ENCODE measurements at places on chromosomes 4 and X.

DNA sequence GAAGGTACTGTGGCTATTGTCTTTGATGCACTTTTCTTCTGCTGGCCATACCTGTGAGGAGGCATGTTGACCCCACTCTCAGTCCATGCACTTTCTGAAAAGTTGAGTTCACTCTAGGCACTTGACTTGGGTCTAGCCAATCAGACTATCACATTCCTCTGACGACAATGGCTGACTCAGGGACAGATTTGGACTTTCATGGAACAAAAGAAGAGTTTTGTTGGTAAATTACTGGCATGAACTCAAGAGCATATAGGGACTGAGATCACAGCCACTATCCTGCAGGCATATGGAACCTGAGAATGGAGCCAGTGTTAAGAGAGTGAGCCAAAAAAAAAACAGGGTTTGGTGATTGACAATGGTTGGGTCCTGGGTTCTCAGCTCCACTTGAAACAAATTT is 24.6 kb upstream of the CXCL6 start:
- no peak for DNase-seq

- DNase-seq, result no peak
Measured at GRCh38 chrX:29225670-29226069, 638.4 kb downstream of the IL1RAPL1 start.

- DNase-seq, result no peak
Measured at GRCh38 chr4:166195101-166195500, 322.1 kb downstream of the TLL1 start.

DNA sequence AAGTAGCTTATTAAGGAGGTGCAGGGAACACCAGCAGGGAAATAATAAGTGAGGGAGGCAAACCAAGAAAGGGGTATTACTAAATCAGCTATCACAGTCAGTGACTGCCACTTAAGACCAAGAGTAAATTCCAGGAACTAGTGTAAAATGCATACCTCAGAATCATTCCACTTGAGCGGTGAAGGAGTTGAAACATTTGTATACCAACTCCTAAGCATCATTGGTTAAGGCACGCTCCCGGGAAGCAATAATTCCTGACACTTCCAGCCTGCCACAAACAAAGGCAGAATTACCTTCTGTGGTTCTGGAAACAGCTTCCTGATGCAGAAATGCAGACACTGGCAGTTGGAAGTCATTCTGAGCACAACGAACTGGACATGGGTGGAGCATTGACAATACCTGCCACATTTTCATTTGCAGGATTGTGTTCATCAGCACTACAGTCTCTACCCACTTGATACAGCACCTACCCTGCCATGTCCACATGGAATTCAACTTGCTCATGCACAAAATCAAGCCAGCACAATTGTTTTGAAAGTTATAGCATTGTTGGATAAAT is 82.1 kb downstream of the PPP1R2C start:
- DNase-seq, result no peak

DNA sequence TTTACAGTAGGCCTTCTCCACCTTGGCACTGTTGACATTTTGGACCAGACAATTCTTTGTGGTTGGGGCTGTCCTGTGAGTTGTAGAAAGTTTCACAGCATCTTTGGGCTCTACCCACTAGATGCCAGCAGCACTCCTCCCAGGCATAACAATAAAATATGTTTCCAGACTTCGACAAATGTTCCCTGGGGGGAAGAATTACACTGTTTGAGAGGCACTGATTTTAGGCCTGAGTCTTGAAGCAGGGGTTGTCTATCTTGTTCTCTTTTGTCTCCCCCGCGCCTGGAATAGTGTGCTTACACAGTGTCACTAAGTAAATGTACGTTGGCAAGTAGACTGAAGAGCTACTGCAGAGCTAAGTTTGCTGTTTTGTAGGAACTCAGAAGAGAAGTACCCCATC is 254.4 kb upstream of the BOD1L1 start:
- DNase-seq, result no peak

- no peak for DNase-seq
Measured at GRCh38 chrX:147565237-147565636, 346.5 kb upstream of the FMR1 start.

- no peak for DNase-seq
Measured at GRCh38 chr4:48139691-48140090, 5.6 kb upstream of the TXK start.

DNA sequence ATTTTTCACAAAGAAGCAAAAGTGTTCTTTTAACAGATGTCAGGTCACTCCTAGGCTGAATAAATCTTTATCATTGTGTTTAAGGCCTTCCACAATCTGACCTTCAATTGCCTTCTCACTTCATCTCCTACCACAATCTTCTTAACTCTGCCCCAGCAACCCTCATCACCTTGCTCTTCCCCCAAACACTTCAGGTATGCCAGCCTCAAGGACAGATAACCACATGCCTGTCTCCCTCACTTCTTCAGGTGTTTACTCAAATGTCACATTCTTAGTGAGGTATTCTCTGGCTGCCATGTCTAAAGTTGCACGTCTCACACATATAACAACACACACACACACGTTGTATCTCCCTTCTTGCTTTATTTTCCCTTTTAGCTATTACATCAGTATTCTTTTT is 146.5 kb downstream of the ANKRD50 start:
- no peak for DNase-seq

- DNase-seq, result no peak
Measured at GRCh38 chr4:182768838-182769237, 148.3 kb downstream of the DCTD start.

GRCh38 chr4:23945451-23946017 is 55.7 kb upstream of the PPARGC1A start:
- no peak for DNase-seq

- no peak for DNase-seq
Measured at GRCh38 chrX:19672222-19672812, 157.0 kb upstream of the MAP3K15 start.

DNA sequence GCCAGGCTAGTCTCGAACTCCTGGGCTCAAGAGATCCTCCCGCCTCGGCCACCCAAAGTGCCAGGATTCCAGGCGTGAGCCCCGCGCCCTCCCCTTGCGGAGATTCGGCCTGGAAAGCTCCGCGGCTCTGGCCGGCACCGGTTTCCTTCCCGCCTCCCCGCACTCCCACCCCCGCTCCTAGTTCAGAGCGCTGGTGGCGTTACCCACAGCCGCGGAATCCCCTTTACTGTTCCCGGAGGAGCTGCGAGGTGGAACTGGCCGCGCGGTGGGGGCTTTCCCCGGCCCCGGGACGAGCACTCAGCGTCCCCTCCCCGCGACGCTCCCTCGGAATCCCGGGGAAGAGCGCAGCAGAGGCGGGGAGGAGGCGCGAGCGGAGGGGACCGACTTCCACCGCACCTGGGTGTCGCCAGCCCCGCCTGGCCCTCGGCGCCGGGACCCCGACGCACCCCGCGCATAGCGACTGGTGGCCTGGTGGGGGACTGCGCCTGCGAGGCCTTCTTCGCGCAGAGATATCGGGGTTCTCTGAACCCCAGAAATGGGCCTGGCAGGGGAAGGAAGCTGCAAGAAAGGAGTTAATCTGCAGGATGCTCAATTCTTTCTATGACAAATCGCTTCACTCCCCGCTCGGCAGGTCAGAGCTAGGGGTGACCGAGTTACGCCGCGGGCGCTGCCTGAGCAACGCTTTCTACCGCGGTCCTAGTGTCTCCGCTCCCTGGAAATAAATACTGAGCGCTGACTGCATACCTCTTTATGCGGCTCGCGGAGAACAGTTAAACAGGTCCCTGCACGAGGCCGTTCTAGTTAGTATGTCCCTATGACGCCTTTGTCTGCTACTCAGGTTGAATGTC is 14.6 kb upstream of the SLC25A4 start:
- no peak for DNase-seq

DNA sequence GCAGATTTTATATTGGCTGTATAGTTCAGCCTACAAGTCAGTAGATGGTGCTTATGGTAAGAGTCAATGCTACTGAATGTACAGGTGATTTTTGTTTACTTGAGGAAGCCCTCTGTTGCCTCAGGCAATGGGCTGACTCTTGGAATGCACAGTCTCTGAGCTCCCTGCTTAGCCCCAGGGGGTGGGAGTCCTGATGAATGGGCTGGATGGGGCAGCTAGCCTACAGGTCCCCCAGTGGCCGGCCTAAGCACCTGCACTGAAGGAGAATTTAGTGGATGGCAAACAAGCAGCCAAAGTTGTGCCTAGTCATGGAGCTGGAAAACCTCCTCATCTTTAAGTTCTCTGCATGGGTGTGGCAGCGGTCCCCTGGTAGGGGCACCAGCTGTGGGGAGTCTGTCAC is 101.8 kb upstream of the CXorf51B start:
- no peak for DNase-seq

DNA sequence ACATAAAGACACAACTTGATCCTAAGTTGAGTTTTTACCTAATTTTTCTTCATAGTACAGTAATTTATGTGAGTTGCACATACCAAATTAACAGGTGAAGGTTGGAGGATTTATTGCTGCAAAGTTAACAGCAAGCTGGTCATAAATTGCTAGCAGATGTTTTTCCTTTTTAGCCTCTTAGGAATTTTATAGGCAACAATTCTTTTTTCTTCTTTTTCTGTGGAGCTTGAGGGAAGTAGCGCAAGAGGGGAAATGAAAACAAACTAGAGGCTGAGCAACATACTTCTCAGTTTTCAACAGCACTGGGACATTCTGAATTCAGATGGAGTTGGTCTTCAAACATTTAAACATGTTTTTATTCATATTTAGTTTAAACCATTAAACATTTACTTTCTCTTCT is 63.7 kb upstream of the TLR2 start:
- no peak for DNase-seq

Data from T-helper 1 cell (primary cell).